ENCODE measurements at places on chromosomes 4 and X. TPM values are rescaled to one million over a fixed set of nuclear protein-coding genes. Genes with fewer than 3 reads are reported as not detected.

CCDC110 gene
- 2.3 TPM for total RNA-seq

DNA sequence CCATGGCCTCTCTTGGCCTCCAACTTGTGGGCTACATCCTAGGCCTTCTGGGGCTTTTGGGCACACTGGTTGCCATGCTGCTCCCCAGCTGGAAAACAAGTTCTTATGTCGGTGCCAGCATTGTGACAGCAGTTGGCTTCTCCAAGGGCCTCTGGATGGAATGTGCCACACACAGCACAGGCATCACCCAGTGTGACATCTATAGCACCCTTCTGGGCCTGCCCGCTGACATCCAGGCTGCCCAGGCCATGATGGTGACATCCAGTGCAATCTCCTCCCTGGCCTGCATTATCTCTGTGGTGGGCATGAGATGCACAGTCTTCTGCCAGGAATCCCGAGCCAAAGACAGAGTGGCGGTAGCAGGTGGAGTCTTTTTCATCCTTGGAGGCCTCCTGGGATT lies 8.0 kb downstream of the CLDN2 start:
- no peak for DNase-seq

DNA sequence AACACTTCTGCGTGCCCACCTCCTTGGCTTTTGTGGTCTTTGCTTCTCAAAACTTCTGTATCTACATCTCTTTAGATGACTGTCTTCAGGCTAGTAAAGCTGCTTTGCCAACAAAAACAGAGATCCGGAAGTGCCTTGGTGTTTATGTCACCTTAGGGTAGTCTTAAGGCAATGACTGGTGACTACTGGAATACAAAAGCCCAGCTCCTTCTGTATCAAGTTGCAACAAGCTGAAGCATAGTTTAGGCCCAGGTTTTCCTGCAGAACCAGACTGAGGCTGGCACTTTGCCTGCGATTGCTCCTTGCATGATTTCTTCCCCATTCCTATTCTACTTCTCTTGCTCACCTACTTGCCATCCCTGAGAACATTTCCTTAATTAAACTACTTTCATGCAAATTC lies 333.8 kb downstream of the DMD start:
- DNase-seq = no peak

DNA sequence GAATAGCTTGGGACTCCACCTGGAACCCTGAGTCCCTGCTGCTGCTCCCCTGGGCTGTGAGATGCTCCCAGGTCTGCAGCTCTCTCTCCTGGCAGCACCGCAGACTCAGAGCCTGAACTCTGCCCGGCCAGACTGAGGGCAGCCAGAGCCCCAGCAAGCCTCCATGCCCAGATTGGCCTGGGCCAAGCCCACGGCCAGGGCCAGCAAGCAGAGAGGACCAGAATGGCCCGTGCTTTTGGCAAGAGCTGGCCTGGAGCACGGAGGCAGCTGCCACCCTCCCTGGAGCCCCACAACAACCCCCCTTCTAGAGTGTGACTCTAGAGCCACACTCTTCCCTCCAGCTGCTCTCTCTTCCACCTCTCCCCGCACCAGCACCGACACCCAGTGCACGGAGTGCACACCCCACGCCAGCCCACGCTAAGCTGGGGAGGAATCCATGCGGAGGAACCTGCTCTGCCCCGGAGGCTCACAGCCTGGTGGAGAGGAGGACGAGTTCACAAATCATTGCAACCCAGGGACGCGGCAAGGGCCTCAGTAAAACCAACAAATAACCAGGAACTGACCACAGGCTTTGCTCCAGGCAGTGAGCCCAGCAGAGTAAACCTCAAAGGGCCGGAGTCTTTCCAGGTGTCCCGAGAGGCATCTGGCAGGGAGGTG lies 110.3 kb downstream of the HMX1 start:
- DNase-seq = no peak

- no peak for DNase-seq
Observed at GRCh38 chr4:106671716-106672115, 303.1 kb upstream of the GIMD1 start.

All from H9 (cell line).